ENCODE measurements at places on chromosomes 12 and 14.

DNA sequence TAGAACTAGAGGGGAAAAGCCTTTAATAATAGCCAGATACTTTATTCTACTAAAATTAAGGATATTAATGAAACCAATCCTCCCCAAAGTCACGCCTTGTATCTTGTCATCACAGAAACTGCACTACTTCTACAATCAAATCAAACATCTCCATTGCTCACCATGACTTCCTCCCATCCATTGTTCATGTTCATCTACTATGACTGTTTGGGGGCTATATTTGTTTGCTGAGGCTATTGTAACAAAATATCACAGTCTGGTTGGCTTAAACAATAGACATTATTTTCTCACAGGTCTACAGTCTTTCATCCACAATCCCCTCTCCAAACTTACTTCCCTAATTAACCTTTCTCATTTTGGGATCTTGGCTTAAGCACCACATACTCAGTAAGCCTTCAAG, 193.6 kb upstream of the FSCB start:
- DNase-seq: no peak

DNA sequence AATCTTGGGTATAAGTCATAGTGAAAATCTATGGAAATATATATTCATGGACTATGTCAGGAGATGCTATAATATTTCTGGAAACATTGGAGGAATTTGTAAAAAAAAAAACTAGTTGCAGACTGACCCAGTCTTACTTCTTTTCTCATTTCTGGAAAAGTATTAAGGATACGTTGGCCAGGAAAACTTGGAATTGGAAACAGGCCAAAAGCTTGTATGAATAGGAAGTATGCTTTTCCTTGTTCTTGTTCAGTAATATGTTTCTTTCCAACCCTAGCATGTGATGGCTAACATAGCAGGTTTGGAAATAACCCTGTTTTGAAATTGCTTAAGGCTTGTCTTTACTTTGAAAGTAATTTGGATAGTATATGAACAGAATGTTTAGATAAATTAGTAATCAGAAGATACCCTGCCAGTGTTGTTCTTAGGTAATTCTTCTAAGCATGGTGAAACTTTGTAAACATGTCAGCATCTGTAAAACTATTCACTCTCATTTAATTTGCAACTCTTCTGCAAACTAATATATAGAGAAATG, 316.2 kb downstream of the NPAS3 start:
- no peak for DNase-seq

DNA sequence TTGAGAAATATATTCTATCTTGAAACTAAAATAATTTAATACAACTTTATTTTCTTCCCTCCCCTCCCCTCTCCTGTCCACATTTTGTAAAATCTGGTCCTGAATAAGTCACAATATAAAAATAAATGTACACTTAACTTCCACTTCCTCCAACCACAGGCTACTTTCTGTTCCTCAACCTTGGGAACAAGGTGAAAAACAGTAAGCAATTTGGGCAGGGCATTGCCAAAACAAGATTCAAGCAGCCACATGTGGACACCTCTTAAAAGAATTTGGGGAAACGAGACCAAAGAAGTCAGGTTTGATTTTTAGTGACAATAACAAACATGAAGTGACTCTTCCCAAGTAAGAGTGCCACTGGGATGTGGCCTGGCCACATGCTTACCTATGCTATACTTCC, 115.7 kb downstream of the PTPRQ start:
- no peak for DNase-seq

- DNase-seq: peak; percentile 89
These were observed 80.3 kb downstream of the ESRRB start for GRCh38 chr14:76456200-76456599.

- DNase-seq: peak; percentile 58
These were observed 1.3 kb downstream of the HOXC5 start for GRCh38 chr12:54033980-54034784.

DNA sequence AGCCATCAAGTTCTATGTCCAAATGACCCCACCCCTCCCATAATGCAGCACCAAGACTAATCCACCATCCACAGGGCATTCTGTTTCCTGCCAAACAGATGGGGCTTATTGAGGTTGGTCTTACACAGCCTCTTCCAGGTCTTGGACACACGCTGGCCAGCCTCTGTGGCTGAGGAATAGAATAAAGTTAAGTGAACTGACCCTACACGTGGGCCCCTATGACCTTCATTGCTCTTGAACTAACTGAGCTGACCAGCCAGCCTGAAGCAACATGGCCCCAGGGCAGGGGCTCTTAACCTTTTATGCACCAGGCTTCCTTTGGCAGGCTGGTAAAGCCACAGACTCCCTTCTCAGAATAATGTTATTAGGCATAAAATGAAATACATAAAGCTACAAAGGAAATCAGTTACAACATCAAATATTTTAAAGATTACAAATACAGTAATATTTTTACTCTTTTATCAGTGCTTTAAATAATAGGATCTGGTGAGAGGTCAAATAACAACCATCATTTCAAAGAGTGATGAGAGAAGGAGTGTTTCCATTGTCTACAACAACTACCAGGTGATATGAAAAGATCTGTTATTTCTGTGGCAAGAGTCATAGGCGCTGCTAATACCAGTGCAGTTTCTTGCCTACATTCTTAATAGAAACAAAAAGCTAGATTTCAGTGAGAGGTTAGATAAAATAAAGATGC, 192.9 kb upstream of the NUDT4 start:
- DNase-seq: no peak

DNA sequence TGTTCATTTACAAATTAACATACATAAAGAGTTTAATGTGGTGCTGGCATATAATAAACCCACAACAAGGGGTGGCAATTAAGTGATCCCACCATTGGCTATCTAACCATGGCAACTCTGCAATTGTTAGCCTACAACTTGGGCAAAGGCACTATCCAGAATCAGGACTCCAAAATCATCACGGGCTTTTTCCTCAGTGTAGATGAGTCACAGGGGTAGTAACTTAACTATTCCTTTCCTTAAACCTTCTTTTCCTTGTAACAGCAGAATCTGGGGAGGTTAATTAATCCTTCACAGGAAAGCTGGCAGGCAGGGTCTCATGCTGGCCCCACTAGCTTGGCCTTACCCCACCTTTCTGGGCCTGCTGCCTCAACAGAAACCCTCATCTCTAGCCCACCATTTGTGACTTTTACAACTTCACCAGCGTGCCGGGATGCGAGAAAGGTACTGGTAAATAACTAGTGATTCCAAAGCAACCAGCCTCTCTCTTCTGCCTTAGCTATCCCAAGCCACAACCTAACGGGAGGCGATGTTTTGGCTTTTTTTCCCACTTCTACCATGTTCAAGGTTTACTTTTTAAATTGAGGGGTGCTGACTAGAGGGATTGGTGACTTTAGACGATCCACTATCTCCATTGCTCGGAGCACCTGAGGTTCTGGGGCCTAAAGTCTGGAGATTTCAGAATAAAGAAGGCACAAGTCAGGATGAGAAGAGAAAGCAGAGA, 744 bp downstream of the ATP5MC2 start:
- DNase-seq: no peak

DNA sequence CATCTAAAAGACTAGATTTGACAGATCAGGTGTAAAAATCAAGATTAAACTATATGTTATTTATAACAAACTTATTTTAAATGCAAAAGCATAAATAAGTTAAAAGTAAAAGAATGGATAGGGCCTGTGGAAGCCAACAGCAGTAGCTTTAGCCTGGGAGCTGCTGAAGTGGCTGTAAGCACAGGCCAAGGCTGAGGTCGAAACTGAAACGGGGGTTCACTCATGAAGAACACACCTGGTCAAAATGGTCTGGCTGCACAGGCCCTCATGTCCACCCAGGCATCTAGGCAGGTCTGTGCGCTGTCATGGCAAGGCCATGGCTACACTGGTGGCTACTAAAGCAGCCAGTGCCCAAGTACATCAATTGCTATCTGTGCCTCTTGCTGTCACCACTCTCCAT, 23.1 kb downstream of the CATSPERB start:
- no peak for DNase-seq

GRCh38 chr12:48946205-48946604, 11.1 kb downstream of the ARF3 start:
- DNase-seq: no peak

DNA sequence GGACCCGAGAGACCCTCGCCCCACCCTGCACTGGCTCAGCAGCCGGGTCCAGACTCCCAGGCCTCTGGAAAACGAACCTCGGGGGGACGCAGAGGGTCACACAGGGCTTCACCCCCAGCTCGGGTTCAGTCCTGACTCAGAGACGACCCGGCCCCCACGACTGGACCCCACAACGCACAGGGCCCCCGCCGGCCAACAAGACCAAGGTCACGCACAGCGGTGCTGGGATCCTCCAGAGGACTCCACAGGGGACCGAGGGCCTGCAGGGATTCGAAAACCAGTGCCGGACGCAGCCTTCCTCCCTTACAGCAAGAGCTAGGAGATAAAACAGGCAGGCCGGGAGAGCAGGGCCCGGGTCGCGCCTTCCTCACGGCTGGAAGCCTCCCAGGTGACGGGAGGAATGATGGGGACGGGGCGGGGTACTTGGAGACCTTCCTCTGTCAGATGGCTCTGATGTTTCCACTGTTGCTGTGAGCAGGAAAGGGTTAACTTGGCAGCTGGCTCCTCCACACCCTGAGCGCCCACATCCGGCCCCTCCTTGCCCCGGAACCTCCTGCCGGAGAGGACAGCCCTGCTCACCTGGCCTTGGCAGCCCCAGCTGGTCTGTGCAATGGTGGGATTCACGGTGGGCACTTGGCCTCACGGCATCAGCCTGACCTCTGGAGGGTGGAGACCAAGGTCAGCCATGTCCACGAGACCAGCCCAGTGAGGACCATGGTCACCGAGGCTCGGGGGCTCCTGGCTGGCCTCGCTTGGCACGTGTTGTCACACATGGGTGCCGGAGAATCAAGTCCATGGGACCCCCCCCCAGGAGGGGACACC, 46.2 kb downstream of the GALNT9 start:
- DNase-seq: peak; percentile 51

- no peak for DNase-seq
These were observed 21.7 kb downstream of the DCAF5 start for GRCh38 chr14:69131176-69131575.

DNA sequence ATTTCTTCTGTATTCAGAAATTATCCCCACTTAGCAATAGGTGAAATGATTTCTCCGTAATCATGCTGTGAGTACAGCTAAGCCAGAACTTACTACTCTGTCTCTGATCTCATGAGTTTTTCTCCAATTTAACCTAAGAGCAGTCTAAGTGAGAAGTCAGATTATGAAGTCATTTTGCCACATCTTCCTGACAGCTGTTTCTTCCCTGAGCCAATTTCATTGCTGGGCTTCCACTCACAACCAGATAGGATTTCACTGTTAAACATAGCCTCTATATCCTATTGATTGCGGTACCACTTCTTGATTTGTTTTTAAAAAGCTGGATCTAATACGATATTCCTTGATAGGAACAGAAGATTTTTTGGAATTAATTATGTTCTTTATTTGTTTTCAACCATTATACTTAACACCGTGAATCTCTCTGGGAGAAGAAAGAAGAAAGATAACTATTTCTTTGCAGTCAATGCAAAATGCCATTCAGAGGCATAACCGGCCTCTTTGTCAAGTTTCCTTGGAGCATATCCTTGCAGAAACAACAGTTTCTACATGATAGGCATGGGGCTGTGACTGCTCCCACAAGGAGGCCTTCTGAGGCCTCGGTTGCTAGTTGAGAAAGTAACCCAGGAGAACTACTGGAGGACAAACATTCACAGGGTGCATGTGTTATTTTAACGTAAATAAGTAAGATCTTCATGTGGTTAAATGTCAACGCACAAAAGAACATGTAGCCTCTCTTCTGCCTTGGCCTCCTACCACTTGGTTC, 212.2 kb downstream of the NPAS3 start:
- no peak for DNase-seq

DNA sequence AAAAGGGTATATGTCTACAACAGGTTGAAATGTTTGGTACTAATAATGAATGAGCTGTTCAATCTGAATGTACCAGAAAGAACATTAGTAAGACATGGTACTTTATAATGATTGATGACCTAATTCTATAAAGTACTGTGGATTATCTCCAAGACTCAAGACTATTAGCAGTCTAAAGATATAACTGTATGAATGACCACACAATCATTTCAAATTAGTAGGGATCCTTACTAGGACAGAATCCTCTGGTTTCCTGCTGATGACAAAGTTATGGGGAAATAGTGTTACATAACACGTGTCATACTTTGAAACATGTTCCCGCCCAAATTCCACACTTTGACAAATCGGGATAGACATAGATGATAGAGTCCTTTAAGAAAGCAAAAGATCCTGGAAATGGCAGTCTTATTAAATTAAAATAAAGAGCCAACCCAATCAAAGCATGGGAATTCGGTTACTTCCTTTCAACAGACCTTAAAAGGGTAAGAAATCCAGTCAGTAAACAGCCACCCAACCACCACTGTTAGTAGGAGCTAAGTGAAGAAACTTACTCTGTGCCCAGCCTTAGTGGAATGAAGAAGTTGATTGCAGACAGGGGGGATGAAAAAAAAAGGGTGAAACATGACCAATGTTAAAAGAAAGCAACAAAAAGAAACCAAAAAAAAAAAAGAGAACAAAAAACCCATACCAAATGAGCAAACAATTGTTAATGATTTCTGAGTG, 2.8 kb downstream of the VPS29 start:
- DNase-seq: no peak

- DNase-seq: no peak
These were observed 62.7 kb downstream of the TESC start for GRCh38 chr12:117036547-117036946.

- no peak for DNase-seq
These were observed 84.1 kb downstream of the TTC7B start for GRCh38 chr14:90732139-90732538.

GRCh38 chr12:31897781-31898503, 61.3 kb upstream of the RESF1 start:
- peak; percentile 80 for DNase-seq

DNA sequence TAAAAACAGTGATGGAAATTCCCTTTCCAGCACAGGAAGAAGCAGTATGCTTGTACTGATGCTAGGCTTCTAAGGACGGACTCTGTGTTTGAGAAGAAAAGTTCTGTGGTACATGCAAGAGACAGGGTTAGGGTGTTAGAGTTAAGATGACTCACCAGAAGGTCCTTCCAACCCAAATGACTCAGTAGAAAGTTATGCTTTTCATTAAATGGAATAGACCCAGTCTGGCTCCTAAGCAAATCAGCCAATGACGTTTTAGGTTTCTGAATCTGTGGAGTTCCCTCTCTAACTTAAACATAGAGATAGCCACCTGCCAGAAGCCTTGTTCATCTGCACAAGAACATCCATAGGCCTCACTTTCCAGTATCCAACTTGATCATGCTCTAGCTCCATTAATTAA, 5.7 kb downstream of the PTHLH start:
- no peak for DNase-seq

GRCh38 chr14:76274324-76274723, 101.6 kb upstream of the ESRRB start:
- DNase-seq: no peak

GRCh38 chr12:117294189-117294603, 67.2 kb downstream of the NOS1 start:
- DNase-seq: peak; percentile 41

GRCh38 chr12:52611080-52611468, 7.3 kb downstream of the KRT73 start:
- DNase-seq: no peak

- DNase-seq: no peak
These were observed 17.3 kb upstream of the GPRC5A start for GRCh38 chr12:12874029-12874428.
